ENCODE measurements at places on chromosomes 13 and 19.

DNA sequence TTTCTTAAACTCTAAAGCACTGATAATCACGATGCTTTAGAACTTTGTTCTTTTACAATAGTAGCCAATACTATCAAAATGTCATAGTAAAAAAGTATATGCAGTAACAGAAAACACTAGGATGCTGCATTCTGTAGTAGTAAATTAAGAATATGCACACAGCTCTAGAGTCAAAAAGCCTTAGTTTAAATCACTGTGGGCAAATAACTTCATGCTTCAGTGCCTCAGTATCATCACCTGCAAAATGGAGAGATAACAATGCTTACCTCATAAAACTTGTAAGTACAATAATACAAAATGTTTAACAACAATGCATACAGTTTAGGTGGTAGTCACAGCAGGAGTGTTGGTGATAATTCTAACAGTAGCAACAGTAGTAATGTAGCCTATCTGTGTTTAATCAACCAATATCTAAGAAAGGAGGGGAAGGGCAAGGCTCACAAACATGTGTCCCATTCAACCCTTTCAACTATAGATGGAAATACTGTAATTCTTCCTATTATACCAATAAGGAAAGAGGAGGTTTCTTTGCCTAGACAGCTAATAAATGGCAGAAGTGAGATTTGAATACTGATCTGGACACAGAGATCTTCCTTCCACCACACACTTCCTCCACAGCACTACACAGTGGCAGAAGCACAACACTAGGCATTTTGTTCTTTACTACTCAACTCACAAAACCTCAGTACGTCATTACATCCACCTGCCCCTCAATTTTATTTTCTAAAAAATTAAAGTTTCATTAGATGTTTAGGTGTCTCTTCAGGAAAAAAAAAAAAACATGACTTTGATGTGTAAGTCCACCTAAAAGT, 4.6 kb downstream of the RBM26 start:
- DNase-seq = no peak

- no peak for DNase-seq
Measured at GRCh38 chr13:36526897-36527296, 94.6 kb downstream of the CCNA1 start.

DNA sequence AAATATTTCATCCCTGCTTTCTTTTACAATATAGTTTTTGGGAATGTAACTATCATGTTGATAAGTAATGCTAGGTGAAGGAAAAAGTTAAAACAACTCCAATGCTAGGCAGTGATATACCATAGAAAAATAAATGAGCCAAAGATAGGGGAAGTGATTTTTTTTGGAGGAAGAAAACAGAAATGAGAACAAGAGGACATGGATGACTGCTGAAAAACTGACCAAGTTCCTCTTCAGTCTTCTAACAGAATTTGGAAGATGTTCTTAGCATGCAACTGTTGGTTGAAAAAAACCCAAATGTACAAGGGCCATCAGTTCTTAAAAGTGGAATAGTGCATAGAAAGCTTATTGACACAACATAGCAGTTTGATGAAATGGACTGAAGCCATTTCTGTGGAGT, 262.5 kb upstream of the STARD13 start:
- DNase-seq = no peak

GRCh38 chr19:31312009-31312676, 37.1 kb downstream of the TSHZ3 start:
- DNase-seq = no peak

- DNase-seq = no peak
Measured at GRCh38 chr19:46133777-46134241, 9.3 kb upstream of the IGFL3 start.

DNA sequence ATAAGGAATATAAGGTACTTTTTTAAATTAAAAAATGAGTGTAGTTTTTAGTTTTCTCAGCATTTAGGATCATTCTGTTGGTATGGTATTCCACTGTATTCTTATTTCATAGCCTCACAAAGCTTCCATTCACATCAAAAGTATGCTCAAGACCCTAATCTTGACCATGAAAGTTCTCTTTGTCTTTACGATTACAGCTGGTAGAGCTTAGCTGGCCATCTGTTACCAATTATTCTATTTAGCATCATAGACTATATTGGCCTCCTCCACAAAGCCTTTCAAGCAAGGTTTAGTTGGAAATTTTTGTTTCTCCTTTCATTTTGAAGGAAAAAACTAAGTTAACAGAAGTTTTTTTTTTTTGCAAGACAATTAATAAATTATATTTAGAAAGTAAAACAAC, 245.1 kb downstream of the KCTD12 start:
- DNase-seq = no peak

GRCh38 chr13:110297766-110298504, 9.0 kb downstream of the COL4A1 start:
- DNase-seq = no peak

DNA sequence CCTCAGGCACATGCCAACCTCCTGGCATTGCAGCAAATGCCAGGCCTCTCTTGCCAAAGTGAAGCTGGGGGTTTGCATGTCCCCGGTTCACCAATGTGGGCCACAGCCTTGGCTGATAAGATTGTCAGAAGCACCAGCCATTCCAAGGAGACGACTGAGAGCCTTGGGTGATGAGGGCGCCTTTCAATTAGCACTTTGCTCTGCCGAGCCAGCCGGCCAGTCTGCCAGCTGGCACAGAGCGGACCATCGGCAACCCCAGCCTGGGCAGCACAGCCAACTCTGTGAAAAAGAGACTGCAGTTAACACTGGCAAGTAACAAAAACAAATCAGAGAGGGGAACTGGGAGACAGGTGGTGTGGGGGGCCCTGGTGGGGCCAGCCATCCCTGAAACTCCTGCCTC, 67.3 kb downstream of the EFNB2 start:
- DNase-seq = no peak

DNA sequence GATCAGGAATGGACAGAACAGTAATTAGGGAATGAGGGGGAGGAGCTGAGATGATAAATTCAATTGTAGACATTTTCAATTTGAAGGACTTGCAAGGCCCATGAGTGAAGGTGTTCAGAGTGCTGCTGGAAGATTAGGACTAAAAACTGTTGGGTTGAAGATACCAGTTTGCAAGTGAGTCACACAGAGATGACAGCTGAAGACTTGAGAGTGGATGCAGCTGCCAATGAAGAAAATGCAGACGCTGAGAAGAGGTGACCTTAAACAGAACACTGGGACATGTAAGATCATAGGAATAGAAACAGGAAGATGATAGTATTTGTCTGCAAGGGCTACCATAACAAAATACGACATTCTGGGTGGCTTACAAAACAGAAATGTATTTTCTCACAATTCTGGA, 1716.5 kb upstream of the SLC10A2 start:
- no peak for DNase-seq

- no peak for DNase-seq
Measured at GRCh38 chr19:46954993-46955812, 64.4 kb upstream of the NPAS1 start.

- DNase-seq = no peak
Measured at GRCh38 chr13:24119626-24120508, 40.7 kb upstream of the SPATA13 start.

- no peak for DNase-seq
Measured at GRCh38 chr13:50990818-50991506, 81.4 kb downstream of the RNASEH2B start.

DNA sequence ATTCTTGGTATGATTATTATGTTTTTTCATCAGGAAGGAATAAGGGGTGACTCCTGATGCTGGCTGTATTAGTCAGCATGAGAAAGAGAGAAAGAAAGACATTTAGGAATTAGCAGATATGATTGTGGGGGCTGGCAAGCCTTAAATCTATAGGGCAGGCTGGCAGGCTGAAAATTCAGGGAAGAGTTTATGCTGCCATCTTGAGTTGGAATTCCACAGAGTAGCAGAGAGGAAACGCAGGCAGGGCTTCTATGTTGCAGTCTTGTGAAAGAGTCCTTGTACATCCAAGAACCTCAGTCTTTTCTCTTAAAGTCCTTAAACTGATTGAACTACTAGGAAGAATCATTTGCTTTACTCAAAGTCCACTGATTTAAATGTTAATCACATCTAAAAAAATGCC, 262.7 kb upstream of the SLC10A2 start:
- no peak for DNase-seq

GRCh38 chr13:45896285-45896684, 44.7 kb upstream of the SIAH3 start:
- DNase-seq = no peak

DNA sequence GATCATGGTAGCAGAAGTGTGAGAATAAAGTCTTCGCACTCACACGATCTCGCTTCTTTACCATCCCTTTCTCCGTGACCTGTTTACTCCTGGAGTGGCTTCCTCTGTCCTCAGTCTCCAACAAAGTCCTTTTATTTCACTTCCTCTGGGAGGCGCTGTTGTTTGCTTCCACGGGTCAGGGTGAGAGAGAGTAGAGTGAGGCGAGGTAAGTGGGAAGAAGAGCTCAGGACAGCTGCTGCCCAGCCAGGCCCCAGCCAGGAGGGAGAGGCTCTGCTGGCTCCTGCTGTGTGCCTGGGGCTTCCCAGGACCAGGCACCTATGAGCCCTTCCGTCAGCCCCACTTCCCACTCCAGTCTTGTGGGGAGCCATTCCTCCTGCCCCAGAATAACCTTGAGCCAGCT, 242.1 kb downstream of the FGF9 start:
- no peak for DNase-seq

- no peak for DNase-seq
Measured at GRCh38 chr19:40239415-40240226, 13.1 kb upstream of the CCNP start.

GRCh38 chr13:95957331-95957730, 95.9 kb downstream of the UGGT2 start:
- DNase-seq = no peak

DNA sequence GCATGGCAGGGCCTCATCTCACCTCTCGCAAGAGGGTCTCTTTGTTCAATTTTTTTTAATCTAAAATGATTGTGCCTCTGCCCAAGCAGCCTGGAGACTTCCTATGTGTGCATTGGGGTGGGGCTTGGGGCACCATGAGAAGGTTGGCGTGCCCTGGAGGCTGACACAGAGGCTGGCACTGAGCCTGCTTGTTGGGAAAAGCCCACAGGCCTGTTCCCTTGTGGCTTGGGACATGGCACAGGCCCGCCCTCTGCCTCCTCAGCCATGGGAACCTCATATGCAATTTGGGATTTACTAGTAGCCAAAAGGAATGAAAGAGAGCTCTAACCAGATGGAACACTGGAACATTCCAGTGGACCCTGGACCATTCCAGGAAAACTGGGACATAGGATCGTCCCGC, 8.0 kb downstream of the FXYD3 start:
- no peak for DNase-seq

DNA sequence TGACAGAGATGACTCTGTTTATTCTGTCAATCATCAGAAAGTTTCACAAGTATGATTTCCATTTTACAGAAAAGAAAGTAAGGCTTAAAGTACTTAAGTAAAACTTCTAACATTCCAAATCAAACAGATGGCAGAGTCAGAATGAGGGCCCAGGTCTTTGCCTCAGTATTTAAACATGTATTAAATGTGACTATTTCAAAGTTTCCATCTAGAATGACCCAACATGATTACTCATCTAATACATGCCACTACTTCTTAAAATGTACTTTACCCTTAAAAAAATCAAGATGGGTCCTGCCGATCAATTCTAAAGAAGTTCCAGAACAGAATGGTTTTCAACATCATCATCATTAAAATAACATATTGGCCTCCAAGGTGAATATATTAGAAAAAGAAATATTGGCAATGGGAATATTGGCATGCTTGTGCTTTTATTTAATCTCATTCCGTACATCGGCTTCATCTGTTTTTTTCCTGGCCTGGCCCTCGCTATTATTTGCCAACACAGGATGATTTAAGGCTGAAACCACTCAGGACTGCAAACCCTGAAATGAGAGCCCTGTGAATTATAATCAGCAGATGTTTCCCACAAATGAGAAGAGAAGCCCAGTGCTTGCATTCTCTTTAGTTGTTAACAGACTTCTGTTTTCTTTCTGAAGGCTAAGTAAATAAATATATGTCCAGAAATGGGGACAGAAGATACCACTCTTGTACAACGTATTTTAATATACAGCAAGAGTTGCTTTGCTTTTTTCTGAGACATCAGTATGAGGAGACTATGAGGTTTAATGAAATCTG, 340.0 kb downstream of the DNAJC15 start:
- DNase-seq = no peak

DNA sequence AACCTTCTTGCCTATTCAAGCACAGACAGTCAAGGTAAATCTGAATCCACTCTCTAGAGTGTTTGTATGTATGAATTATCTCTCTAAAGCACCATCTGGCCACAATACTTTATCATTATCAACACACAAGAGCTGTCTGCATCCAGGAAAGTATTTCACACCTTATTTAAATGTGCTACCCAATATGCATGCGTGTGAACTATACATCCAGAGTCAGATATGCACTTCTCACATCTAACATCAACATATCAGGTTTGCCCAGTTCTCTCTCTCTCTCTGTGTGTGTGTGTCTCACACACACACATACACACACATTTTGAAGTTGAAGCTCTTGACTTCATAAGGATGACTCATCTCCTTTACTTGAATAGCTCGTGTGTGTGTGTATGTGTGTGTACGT, 697.5 kb upstream of the PCDH20 start:
- no peak for DNase-seq

GRCh38 chr19:18408053-18408476, 10.6 kb upstream of the LRRC25 start:
- peak; percentile 34 for DNase-seq

DNA sequence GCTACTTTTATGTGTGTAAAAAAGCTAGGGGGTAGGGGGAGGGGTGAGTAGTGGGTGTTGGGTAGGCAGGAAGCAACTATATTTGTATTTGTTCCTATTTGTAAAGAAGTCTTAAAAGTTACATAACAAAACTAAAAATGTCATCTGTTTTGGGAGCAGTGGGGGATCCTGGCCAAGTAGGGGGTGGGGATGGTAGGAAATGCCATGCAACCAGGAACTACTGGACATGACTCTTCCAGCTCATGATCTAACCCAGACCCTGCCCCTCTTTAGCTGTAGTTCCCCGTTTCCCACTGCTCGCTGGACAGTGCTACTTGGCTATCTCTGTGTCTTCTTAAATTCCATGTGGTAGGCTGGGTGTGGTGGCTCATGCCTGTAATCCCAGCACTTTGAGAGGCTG, 3.2 kb downstream of the GTF3A start:
- DNase-seq = no peak
